ENCODE measurements at places on chromosomes 2 and 18.

DNA sequence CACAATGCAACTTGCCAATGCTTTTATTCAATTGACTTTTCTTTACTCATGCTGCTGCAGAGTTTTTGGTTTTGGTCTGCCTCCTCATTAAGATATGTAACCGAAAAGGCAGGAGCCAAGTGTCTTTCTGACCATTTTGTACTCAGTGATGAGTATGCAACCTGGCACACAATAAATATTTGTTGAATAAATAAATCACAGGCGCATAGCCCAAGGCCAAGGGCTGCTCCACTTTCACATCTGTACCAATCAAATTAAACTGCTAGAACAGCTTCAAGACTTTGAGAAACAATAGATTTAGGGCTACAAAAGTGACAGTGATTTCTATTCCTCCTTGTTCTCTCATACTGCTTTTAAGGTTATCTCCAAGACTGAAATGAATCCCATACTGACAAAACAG lies 828.2 kb downstream of the RNF144A start:
- DNase-seq: no peak

- no peak for DNase-seq
Observed at GRCh38 chr2:14401873-14402272, 230.6 kb upstream of the LRATD1 start.

DNA sequence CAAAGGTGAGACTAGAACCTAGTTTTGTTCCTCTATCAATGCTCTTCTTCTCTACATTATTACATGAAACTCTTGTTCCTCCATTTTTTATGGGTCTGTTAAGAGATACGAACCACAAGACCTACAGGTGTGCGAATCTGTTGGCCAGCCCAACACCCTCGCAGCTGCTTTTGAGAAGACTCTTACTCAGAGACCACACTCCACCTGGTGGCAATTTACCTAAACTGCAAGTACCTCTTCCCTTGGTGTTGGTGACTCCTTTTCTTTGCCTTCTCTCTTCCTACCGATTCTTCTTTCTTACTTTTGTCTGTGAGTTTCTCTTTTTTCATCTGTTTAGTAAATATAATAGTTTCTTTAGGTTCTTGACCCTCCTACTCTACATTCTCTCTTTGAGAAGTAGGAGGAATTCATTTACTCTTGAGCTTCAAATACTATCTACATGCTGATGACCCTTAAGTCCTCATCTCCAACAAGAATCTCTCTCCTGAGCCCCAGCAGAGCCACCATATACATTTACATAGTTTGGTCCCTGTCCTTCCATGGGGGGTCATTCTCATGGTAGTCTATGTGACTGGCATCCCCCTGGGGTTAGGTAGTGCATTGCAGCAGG lies 81.8 kb upstream of the GAREM1 start:
- DNase-seq: no peak

DNA sequence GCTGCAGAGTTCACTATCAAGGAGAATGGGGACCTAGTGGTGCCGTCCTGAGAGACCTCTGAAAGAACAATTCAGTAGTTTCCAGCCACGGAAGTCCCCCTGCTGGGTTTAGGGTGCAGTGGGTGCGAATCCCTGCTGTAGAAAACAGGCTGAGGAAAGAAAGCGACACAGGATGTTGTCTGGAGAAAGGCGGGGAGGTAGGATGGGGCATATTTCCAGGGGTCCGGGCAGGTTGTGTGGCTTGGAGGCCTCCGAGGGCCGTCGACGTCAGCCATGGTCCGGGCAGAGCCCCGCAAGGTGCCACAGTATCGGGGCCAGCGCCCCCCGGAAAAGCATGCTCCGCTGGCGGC lies 807 bp upstream of the CREB1 start:
- no peak for DNase-seq

DNA sequence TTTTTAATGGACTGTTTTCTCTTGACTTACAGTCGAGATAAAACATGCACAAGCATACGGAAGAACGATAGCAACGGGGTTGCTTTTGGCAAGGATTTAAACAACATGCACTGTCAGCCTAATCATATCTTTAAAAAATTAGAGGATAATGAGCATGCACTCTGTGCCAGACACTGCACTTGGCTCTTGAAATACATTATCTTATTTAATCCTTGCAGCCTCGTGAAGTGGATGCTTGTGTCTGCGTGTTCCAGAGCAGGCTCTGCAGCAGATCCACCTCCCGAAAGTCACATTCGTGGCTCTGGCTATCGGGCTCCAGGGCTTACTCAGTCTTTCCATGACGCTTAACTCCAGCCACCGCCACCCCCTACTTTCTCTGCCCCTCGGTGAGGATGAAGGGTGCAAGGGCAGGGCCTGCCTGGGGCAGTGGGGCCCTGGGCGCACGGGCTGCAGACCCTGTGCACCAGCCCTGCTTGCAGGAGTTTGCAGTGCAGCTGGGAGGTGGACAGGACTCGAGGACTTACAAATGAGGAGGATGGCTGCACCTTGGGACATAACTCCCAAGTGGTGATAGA lies 61.7 kb downstream of the ACKR3 start:
- peak; percentile 67 for DNase-seq

GRCh38 chr2:241298673-241299072 lies 16.8 kb downstream of the HDLBP start:
- no peak for DNase-seq

DNA sequence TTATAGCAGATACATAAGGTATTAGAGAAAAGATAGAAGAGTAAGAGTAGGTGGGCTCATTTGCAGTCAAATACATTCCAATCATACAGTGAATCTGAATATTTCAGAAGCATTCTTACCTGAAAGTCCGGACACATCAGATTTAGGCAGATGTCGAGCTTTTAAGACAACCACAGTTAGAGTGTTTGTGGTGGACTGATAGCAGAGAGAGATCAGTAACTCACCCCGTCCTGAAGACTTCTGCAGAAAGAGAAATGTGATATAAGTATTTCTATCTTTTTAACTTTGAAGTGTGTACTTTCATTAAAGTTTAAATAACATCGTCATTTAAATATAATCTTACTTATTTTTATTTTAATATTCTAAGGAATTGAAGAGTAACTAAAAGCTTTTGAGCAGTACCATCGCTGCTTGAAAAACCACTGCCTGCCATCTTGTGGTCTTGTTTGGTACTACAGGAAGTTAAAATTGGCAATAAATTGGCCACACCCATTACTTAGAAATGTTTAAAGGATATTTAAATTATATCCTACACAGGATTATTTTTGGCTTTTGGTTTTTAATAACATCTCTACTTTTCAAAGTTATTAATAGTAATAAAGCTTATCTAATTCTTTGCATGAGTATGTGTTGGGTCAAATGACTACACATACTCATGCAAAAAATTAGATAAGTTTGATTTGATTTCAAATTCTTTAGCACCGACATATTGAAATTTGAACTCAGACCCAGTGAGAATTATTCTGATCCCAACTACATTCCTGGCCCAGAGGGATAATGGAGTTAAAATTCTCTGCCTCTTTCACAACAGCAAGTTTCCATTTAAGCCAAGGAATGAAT lies 5.5 kb downstream of the SYT4 start:
- no peak for DNase-seq

- DNase-seq: no peak
Observed at GRCh38 chr18:22238036-22238435, 68.6 kb downstream of the GATA6 start.
